Chondrocyte (in vitro differentiated cells): ENCODE measurements at places on chromosomes 16 and 17. TPM values are rescaled to one million over a fixed set of nuclear protein-coding genes. Genes with fewer than 3 reads are reported as not detected.
A peak's percentile ranks its signal among the peaks of the same experiment; 100 is the strongest.

GRCh38 chr17:27893841-27894503, 807 bp upstream of the LYRM9 start:
- no peak for DNase-seq
- no peak overlapping the region for H3K27ac ChIP-seq
- H3K4me1 ChIP-seq, result peaks cover 25% of the 10 kb centered on the region
- H3K27me3 ChIP-seq, result peaks cover 26% of the 10 kb centered on the region
- peaks cover 2% of the 10 kb centered on the region for H3K36me3 ChIP-seq

- H3K27ac ChIP-seq, result no peak overlapping the region
- no peak for DNase-seq
- peaks cover 8% of the 10 kb centered on the region for H3K27me3 ChIP-seq
These were observed 15.0 kb downstream of the SMIM36 start for GRCh38 chr17:55496094-55496881.

- H3K27me3 ChIP-seq, result peaks cover 40% of the 10 kb centered on the region
- H3K4me1 ChIP-seq, result no peaks in the 10 kb centered on the region
- DNase-seq, result no peak
- H3K36me3 ChIP-seq, result no peaks in the 10 kb centered on the region
- H3K4me3 ChIP-seq, result no peak overlapping the region
These were observed 9.2 kb downstream of the IKZF3 start for GRCh38 chr17:39854909-39855308.

The ADAD2 gene
- total RNA-seq, result not detected in 3 replicates

The EVI2B gene
- total RNA-seq, result 0.21 TPM in 1 of 3 replicates, not detected in the others

The TNFRSF12A gene
- 156 to 177 TPM (median 165 TPM) in 3 replicates for total RNA-seq

GRCh38 chr17:2931876-2932275, 131.5 kb downstream of the OR1D5 start:
- peaks cover 9% of the 10 kb centered on the region for H3K4me1 ChIP-seq
- H3K36me3 ChIP-seq, result no peaks in the 10 kb centered on the region
- no peak overlapping the region for H3K4me3 ChIP-seq
- H3K27me3 ChIP-seq, result peaks cover 3% of the 10 kb centered on the region
- DNase-seq, result no peak

- H3K27me3 ChIP-seq, result peaks cover 59% of the 10 kb centered on the region
- peak; percentile 59 for DNase-seq
- H3K4me1 ChIP-seq, result no peaks in the 10 kb centered on the region
- no peak overlapping the region for H3K27ac ChIP-seq
- no peak overlapping the region for H3K4me3 ChIP-seq
These were observed 36.8 kb downstream of the ATP2C2 start for GRCh38 chr16:84404936-84405639.

- H3K4me1 ChIP-seq, result peaks cover 3% of the 10 kb centered on the region
- no peak overlapping the region for H3K4me3 ChIP-seq
- no peak overlapping the region for H3K27ac ChIP-seq
- H3K36me3 ChIP-seq, result no peaks in the 10 kb centered on the region
- peaks cover 7% of the 10 kb centered on the region for H3K27me3 ChIP-seq
These were observed 709 bp downstream of the GPR179 start for GRCh38 chr17:38342886-38343607.

DNA sequence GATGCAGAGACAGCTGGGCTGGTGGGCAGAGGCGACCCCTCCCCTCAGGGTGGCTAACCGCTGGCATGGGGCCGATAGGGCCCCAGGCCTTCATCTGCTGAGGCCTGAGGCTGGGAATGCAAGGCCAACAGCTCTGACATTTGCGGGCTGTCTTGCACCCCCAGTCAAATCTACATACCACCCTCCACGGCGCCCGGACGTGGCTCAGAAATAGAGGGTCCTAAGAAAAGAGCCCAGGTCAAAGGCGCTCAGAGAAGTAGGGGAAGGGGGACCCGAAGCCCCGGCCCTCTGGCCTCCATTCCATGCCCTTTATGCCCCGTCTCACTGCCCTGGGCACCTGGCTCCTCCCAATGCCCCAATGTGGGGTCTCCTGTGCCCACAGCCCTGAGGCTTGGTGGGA, 142.3 kb downstream of the C16orf78 start:
- H3K4me3 ChIP-seq, result no peak overlapping the region
- H3K36me3 ChIP-seq, result no peaks in the 10 kb centered on the region
- no peaks in the 10 kb centered on the region for H3K27me3 ChIP-seq

The SUPT6H gene
- 63.5 to 81.5 TPM (median 63.9 TPM) in 3 replicates for total RNA-seq

DNA sequence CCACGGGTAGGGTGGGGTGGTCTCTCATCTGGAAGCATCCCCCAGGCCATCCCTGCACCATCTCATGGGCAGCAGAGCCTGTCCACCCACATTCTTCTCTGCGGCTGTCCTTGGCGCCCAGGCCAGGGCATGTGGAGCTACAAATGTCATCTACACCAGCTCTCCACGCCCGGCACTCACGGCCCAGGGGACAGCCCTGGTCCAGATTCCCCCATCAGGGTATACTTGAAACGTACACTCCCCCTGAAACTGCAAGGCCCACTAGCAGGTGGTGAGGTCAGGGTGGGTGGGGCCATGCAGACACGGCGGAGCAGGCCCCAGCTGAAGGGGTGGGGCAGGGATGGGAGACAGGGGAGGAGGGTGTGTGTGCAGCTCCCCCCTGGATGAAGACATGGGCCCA, 3.2 kb upstream of the SOX8 start:
- H3K36me3 ChIP-seq, result no peaks in the 10 kb centered on the region
- no peak overlapping the region for H3K4me3 ChIP-seq
- H3K27me3 ChIP-seq, result peaks cover 10% of the 10 kb centered on the region
- H3K4me1 ChIP-seq, result peaks cover 6% of the 10 kb centered on the region

DNA sequence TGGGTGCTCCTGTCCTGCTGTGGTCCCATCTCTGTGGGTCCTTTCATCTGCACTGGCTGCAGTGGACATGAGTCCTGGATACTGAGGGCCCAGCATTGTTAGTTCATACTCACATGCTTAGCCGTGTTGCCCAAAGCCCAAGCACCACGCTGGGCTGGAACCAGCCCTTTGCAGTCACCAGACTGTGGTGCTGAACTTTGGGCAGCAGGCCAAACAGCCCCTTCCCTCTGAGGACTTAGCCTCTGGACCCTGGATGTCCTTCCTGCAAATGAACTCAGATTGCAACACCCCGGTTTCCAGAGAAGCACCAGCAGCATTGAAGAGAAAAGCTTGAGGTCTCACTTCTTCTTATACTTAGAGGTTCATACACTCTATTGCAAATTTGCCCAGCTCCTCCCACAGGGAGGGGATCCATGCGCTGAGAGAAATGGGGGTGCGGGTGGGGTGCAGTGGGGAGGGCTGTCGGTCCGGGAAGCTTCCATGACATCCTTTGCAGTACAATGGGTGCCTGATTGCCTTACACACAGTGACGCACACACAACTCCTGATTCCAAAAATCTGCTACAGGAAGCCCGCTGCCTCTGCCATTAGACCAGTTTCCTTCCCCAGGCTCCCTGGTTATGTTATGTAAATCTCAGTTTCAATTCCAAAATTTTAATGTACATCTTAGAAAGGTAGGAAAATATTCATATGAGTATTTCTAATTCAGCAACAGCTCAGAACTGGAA, 65.8 kb downstream of the RGS9 start:
- H3K27ac ChIP-seq, result no peak overlapping the region
- H3K4me1 ChIP-seq, result peaks cover 12% of the 10 kb centered on the region
- peaks cover 2% of the 10 kb centered on the region for H3K36me3 ChIP-seq
- H3K27me3 ChIP-seq, result no peaks in the 10 kb centered on the region
- H3K4me3 ChIP-seq, result no peak overlapping the region
- DNase-seq, result no peak

DNA sequence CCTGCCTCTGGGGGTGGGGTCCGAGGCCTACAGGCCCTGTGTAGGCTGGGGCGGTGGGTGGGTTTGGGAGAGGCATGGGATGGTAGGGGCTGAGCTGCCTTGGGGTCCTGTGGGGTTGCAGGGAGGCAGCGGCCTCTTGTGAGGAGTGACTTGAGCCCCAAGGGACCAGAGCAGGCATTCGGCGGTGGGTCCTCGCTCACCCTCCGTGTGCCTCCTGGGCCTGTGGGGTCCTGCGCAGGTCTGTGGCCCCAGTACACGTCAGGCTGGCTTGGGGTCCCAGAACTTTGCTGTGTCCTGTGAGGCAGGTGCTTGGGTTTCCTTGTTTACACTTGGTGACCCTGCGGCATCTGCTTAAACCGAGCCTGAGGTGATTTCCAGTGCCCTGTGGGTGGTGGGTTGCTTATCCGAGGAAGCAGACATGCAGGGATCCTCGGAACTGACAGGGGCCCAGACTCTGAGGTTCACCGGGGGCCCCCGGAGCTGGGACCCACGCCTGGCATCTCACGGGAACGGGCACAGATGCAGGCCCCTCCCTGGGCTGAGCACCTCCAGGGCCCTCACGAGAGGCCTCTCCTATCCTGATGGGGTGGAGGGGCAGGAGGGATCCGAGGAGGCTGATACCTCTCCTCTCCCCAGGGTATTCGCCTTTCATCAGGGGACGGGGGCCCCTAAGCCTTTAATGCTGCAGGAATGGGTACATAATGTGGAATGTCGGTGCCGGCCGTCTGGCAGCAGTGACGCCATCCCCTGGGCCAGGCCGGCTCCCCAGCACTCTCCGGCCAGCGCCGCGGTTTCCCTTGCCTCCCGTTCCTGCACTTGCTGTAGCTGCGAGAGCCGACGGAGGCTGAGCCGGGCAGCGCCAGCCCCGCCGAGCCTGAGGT, 7.7 kb downstream of the METRNL start:
- H3K36me3 ChIP-seq, result peaks cover 8% of the 10 kb centered on the region
- no peak overlapping the region for H3K27ac ChIP-seq
- no peak for DNase-seq
- no peak overlapping the region for H3K4me3 ChIP-seq
- H3K4me1 ChIP-seq, result peaks cover 53% of the 10 kb centered on the region
- H3K27me3 ChIP-seq, result no peaks in the 10 kb centered on the region

DNA sequence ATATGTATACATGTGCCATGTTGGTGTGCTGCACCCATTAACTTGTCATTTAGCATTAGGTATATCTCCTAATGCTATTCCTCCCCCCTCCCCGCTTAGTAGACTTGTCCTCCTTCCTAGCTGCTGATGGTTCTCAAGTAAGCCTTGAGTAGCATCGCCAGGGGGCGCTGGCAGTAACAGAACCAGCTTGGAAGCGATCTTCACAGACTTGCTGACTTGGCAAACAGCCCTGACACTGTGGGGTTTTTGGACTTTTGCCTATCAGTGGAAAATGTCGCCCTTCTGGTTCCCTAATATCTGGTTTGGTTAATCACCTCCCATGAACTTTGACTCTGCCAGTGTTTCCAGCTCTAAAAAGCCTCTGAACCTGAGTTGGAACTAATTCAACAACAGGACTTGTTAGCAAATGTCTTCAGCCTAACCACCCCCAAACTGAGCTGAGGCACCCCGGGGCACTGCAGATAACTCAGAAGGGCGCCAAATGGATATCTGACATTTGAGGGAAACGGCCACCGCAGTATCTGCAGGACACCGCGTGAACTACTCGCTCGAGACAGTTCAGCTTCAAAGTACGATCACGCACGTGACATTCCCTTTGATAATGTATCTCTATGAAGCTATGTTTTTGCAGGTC, 15.4 kb upstream of the SPATA32 start:
- no peak for DNase-seq
- H3K27me3 ChIP-seq, result no peaks in the 10 kb centered on the region
- no peak overlapping the region for H3K4me3 ChIP-seq
- H3K4me1 ChIP-seq, result peaks cover 17% of the 10 kb centered on the region

DNA sequence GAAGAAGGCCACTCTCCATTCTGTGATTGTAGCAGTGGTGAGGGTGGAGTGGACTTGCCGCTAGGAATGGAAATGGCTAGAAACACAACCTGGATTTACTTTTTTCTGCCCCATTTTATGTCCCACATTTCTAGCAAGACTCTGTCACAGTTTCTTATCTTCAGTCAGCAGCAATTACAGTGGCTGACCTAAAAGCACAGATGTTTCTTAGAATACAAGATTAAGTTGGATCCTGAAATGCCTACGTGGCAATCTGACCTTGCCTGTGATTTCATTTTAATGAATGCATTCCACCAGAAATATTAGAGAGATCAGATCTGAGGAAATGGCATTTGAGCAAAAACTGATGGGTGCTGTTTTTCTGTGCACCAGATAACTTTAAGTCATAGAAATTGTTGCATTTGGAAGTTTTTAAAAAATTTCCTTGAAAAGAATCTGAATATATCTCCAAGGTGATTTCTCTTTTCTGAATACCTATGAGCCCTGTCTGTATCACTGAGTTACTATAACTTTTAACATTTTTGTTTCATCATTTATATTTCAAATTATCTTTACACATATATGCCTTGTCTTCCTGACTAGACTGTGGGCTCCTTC, 5.4 kb downstream of the HEATR3 start:
- no peak overlapping the region for H3K27ac ChIP-seq
- no peak for DNase-seq
- no peaks in the 10 kb centered on the region for H3K27me3 ChIP-seq
- H3K4me1 ChIP-seq, result peaks cover 34% of the 10 kb centered on the region

DNA sequence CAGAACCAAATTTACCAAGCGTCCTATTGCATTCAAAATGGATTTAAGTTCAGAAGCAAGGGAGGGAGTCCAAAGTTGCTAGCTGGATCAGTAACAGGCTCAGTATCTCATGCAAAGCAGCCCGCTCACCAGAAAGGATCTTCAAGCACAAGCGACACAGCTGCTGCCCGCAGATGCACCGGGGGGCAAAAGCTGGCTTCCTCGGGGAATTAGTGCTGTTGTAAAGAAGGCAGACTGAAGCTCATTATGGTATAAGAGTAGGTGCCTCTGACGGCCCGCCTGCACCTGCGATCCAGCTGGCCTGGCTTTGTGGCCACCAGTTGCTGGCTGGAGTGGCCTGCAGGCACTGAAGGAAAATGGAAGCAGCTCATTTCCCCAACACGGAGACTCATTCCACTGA, 128.4 kb upstream of the RCVRN start:
- H3K36me3 ChIP-seq, result no peaks in the 10 kb centered on the region
- peaks cover 15% of the 10 kb centered on the region for H3K4me1 ChIP-seq
- no peak for DNase-seq
- H3K27ac ChIP-seq, result no peak overlapping the region
- no peak overlapping the region for H3K4me3 ChIP-seq
- no peaks in the 10 kb centered on the region for H3K27me3 ChIP-seq

DNA sequence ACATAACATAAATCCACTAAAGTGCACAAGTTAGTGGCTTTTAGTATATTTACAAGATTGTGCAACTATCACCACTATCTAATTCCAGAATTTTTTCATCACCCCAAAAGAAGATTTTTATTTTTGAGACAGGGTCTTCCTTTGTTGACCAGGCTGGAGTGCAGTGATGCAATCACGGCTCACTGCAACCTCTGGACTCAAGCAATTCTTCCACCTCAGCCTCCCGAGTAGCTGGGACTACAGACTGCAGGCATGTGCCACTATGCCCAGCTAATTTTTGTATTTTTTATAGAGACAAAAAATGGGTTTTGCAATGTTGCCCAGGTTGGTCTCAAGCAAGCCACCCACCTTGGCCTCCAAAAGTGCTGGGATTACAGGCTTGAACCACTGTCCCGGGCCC, 15.1 kb downstream of the DRC7 start:
- H3K27me3 ChIP-seq, result peaks cover 44% of the 10 kb centered on the region
- DNase-seq, result no peak
- no peaks in the 10 kb centered on the region for H3K4me1 ChIP-seq

GRCh38 chr16:71555230-71555891, 21.5 kb downstream of the TAT start:
- H3K4me1 ChIP-seq, result no peaks in the 10 kb centered on the region
- H3K36me3 ChIP-seq, result peaks cover 2% of the 10 kb centered on the region
- H3K27me3 ChIP-seq, result peaks cover 38% of the 10 kb centered on the region
- no peak for DNase-seq
- H3K4me3 ChIP-seq, result no peak overlapping the region

GRCh38 chr17:31391496-31391949, at the start of gene RAB11FIP4:
Gene RAB11FIP4 (plus strand): TSS chr17:31391675. CDS start chr17:31391853, 178 bp downstream.
- H3K27ac ChIP-seq, result no peak within 1 kb of the TSS
- H3K4me3 ChIP-seq, result peak within 1 kb of the TSS; percentile 68
- no peaks in the 10 kb centered on the region for H3K36me3 ChIP-seq
